Nephron progenitor cell (in vitro differentiated cells): ENCODE measurements at places on chromosomes 4 and X.
A peak's percentile ranks its signal among the peaks of the same experiment; 100 is the strongest.

DNA sequence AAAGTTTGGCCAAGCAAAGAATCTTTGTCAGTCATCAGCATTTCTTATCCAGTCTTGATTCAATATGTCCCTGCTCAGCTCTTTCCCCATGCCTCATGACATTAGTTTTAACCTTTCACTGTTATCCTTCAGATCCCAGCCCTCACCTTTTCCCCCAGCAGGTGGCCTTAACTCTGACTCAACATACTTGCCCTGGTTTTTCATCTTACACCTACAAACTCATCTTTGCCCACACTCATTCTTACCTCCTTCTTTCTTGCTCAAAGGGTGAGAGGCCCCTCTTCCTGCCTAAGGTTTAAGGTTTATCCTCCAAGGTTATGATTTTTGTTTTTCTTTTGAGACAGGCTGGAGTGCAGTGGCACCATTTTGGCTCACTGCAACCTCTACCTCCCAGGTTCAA, 10.6 kb upstream of the ANXA5 start:
- DNase-seq: no peak

DNA sequence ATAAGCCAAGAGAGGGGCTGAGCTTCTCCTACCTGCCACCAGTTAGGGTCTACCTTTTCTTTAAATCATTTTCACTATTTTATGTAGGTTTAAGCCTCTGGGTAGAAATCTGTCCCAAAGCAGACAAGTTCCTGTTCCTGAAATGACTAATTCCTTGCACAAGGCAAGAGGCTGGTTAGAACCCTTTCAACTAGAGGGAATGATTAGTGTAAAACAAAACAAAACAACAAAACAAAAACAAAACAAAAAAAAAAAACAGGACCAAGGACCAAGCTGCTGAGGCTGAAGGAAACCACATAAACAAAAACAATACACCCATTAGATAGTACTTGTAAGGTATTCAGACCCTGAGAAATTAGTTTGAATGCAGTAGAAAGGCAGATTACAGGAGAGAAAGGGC, 62.7 kb downstream of the MAML3 start:
- no peak for DNase-seq

DNA sequence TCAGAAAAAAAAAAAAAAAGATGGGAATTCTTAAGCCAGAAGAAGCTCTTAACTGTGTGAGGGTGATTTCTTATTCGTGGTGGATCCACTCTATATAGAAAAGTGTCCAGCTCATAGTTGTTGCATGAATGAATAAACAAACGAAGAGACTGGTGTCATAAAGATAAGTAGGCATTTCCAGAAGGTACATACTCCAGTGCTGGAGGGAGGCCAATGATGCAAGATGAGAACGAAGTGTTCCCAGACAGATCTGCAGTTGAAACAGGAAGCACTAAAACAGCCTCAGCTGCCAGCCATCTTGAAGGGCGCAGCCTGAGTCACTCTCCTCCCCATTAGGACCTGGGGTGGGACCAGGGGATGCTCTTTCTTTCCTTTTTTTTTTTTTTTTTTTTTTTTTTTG, 47.4 kb upstream of the HOPX start:
- DNase-seq: no peak

GRCh38 chr4:113832803-113833202, 71.3 kb upstream of the CAMK2D start:
- no peak for DNase-seq

DNA sequence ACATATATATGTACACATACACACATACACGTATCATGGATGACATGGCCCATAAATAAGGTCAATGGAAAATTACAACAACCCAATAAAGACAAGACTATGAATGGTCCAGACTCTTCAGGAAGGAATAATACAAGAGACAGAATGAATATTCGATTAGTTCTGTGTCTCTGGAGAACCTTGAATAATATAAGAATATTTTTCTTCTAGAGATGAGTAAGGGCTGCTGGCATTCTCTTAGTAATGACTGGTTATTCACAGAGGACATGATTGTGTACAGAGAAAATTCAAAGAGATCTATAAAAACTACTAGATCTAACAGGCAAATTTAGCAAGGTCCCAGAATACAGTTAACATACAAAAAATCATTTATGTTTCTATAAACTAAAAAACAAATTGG, 23.3 kb downstream of the SPIN4 start:
- DNase-seq: no peak

- no peak for DNase-seq
These were observed 366.0 kb upstream of the FGF13 start for GRCh38 chrX:139077281-139078250.

DNA sequence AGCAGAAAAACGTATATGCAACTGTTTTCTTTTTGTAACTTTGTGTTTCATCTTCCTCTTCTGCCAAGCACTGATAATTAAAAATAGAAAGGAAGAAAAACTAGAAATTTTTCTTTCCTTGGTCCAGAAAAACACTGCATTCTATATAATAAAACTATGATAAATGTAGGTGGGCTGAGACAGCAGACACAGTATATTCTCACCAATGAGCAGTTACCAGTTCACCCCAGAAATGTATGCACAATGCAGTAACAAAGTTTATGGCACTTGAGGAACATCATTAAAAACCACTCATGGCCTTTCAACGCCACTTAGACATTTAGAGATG, 79.4 kb downstream of the FAT1 start:
- no peak for DNase-seq

GRCh38 chr4:54433686-54434085, 204.6 kb downstream of the PDGFRA start:
- no peak for DNase-seq

DNA sequence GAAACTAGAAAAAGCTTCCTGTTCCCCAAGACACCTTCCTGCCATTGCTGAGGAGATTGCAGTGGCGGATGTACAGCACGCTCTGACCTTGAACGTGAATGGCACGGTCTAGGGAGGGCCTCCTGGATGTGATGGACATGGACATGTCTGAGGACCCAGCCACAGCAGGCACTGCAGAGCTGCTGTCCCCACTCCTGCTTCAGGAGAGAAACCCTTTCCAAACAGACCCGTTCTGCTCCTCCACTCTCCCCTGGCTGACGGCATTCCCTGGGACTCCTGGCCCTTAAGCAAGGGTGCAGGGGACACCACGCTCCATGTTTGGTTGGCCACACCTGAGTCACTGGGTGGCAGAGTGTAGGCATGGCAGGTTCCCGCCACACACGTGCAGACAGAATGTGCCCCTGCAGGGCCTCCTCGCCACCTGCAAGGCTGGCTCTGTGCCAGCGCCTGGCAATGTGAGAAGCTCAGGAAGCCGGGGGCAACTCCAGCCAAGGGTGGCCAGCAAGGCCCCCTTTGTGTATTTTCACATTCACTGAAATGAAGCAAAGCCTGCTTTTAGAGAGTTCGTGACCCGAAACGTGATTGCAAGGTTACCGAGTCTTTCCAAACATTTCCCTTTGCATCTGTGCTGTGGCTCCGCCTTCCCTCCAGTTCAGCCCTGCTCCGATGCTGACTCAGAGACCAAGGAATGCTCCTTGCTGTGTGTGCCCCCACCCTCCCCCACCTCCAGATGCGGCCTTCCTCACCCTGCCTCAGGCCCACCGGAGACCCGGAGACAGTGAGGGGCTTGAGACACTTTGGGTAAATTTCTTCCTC, 46.1 kb downstream of the HTRA3 start:
- peak; percentile 43 for DNase-seq

DNA sequence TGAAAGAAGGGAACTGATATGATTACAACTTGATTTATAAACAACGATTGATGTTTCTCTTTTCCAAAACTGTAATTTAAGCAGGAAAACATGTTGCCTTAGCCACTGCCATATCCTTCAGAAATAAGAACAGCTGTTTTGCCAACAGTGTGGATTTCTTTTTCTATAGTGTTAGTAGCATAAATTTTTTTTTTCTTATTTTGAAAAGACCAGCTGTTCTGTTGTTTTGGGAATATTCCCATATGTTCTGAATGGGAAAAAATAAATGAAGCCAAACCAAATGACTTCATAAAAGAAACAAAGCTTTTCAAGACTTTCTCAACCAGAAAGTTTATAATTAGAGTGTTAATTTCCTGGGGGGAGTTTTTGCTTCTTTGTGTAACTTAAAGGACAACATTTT, 83.9 kb upstream of the ARHGAP24 start:
- DNase-seq: no peak

DNA sequence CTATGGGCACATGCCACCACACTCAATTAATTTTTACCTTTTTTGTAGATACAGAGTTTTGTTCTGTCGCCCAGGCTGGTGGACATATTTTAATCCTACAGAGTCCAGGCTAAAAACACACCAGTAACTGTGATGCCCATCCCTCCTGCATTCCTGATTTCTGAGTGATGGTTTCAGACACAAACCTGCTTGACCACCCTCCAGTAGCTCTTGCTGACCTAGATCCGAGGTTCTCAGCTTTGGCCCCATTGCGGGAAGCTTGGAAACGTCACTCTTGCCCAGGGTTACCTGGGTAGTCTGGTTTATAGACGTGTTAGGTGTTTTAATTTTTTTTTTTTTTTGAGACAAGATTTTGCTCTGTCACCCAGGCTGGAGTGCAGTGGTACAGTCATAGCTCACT, 7.5 kb downstream of the CD99 start:
- DNase-seq: no peak

DNA sequence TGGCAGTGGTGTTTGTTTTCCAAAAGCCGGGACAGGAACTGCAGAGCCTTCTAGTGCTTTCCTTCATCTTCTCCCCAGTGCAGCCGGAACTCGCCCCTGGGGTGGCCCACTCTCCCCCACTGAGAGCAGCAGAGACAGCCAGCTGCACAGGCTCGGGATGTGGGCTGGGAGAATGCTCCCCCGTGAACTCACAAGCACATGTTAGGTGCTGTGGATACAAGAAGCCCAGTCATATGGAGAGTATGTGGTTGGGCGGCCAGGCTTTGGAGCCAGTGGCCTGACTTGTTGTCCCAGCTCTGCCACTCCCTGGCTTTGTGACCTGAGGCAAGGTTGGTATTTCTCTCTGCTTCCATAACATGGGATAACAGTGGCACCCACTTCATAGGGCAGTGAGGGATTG, 9.4 kb upstream of the KIAA0232 start:
- no peak for DNase-seq

DNA sequence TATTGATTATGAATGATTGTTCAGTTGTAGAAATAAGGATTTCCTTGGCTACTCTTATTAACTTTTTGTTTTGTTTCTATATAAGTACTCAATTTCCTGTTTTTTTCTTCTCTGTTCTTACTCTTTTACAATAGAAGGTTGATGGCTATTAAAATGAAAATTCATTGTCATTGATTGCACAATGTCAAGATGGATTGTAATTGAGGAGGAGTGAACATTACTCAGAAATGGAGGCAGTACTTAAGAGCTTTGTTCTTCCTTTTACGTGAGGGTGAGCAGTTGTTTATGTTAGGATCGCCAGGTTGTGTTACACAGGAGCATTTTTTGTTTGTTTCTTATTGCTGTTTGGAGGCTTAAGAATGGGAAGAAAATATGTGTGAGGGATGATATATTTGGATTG, 2062.4 kb downstream of the ARAP2 start:
- no peak for DNase-seq

- peak; percentile 32 for DNase-seq
These were observed 16.9 kb upstream of the ANOS1 start for GRCh38 chrX:8748855-8749254.

- peak; percentile 15 for DNase-seq
These were observed 52.8 kb downstream of the FAM47C start for GRCh38 chrX:37060999-37061398.

- no peak for DNase-seq
These were observed 184.2 kb downstream of the MAML3 start for GRCh38 chr4:139969635-139970266.

GRCh38 chr4:166341992-166342391, 469.0 kb downstream of the TLL1 start:
- DNase-seq: no peak

DNA sequence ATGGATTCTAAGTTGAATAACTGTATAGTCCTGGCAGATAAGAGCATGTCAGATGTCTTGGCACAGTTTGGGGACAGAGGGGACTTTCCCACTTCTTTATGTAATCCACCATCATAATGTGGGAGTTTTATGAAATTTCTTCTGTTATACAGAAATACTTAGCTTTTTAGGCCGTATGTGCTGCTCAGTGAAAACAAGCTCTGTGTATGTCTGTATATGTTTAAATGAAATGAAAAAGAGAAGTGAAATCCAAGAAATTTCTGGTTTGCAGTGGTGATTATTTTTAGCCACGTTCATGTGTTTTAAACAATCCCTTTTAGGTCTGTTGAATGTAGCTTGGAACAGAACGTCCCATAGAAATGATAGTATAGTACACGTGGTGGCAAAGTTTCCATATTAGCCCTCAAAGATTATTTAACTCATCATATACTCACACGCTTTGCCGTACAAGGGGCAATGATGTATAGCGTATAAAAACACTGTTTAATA, 41.0 kb downstream of the GAB1 start:
- no peak for DNase-seq

DNA sequence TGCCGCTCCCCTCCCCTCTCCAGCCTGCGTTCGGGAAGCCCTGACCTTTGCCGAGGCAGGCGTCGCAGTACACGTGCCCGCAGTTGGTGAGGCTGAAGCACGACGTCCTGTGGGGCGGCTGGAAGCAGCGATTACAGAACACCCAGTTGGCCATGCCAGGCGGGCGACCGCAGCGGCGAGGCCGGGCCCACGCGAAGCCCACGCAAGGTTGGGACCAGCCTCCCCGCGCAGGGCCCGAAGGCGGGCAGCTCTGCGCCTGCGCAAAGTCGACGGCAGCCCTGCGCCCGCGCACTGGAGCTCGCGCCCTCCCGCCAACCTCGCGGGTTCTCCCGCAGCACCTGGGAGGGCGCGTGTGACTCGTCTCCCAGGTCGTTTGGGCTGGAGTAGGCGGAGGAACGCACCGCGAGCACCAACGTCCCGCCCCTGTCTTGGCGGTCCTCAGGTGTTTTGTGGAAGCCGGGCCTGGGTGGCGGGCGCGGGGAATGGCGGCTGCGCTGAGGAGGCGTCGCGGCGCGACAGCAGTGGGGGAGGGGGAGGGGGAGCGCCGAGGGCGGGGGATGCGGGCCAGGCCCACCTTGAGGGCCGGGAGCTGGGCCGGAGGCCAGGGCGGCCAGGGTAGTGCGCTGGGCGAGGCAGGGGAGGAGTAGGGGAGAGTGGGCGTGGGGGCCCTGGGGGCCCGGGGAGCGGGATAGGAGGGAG, at the start of gene RNF212:
Gene RNF212 (minus strand): TSS at position 254 of the 699 bp plus-strand sequence. CDS start 100 bp downstream, at position 154.
- no peak for DNase-seq

- DNase-seq: no peak
These were observed 308.2 kb downstream of the KLHL13 start for GRCh38 chrX:117808426-117808825.
